ENCODE measurements at places on chromosomes 4 and X. TPM values are rescaled to one million over a fixed set of nuclear protein-coding genes. Genes with fewer than 3 reads are reported as not detected.

DNA sequence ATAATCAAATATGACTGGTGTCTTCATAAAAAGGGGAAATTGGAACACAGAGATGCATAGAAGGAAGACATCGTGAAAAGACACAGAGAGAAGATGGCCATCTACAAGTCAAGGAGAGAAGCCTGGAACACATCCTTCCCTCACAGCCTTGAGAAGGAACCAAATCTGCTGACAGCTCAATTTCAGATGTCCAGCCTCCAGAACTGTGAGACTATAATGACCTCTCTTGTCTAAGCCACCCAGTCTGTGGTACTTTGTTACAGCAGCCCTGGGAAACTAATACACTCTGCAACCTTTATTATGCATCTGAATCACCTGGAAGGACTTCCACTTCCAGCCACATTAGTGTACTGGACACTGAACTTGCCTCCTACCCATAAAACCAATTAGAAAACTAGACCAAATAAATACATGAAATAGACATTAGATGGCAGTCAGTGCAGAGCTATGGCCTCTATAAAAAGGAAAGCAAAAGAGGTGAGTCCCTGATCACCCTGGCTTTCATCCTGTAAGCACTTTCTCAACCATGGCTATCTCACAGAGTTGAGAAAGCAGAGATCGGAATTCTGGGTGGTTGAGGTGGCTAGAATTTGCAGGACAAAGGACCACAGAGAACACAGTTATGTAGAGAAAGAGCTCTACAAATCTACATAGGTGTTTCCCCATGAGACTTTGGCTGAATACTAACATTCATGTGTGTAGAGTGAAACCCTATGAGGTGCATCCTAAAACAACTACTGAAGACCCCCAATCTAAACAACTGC lies 25.7 kb downstream of the GAB3 start:
- no peak overlapping the region for H3K4me3 ChIP-seq
- H3K36me3 ChIP-seq, result no peaks in the 10 kb centered on the region
- H3K4me1 ChIP-seq, result peaks cover 8% of the 10 kb centered on the region
- no peak for DNase-seq

The APLN gene
- total RNA-seq, result 2.2 TPM

The IBSP gene
- total RNA-seq, result not detected

The FANCB gene
- not detected for total RNA-seq

The ANXA3 gene
- 5.5 TPM for total RNA-seq

DNA sequence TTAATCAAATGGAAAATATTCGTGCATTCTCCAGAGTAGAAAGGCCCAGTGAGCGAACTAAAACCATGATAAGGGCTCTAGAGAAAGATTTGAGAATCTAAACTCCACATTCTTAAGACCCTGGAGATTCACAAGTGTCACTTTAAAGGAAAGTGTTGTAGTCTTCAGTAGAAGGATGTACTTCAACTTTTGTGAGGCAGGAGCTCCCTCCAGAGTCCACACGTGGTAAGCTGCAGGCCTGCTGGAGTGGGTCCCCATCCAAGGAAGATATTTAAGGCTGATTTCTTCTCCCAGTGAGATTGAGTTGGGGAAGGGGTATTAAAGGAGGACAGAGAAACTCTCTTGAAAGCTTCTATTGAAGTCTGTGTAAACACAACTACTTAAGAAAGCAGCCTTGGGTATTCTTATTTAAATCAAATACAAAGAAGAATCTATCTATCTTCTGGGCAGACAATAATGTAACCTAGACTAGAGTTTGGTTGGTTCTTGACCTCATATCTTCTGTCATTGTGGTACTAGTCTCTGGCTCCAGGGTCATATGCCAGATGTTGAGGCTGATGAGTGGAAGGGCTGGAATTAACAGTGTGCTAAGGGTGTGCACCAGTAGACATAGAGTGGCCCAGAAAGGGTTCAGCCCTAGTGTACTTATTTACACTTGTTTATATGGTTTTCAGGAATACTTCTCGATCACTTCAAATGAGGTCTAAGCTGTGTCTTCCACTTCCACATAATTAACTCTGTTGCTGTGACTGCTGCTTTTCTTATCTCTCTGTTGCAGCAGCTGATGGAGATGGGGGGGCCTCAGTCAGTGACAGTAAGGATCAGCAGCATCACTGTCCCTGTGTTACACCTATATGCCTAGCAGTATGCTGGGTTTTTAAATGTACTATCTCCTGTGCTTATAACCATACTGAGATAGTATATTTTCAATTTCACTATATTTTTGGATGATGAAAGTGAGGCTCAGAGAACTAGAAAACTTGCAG lies 76.1 kb downstream of the HMGB2 start:
- no peaks in the 10 kb centered on the region for H3K4me1 ChIP-seq
- no peak for DNase-seq

GRCh38 chr4:24842356-24842755 lies 47.0 kb downstream of the SOD3 start:
- peak overlapping the region; percentile 48 for H3K27ac ChIP-seq
- no peaks in the 10 kb centered on the region for H3K27me3 ChIP-seq
- peaks cover 13% of the 10 kb centered on the region for H3K4me1 ChIP-seq
- H3K36me3 ChIP-seq, result no peaks in the 10 kb centered on the region
- no peak for DNase-seq
- no peak overlapping the region for H3K4me3 ChIP-seq

DNA sequence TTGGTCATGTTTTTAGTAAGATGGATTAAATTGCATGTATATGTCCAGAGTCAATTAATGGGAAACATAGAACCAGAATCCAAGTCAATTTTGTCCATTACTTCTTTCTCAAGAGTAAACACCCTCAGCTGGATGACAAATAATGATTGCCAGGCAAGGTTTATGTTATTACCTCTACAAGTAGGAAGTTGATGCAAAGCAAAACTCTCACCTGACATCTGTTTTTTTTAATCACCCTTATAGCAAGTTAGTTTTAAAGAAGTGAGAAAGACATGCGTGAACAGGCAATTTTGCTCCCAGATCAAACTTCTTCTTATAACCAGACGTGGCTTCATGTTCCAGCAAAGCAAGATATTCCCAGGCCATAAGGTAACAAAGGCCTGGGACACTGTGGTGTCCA lies 348.5 kb upstream of the FTHL17 start:
- H3K27me3 ChIP-seq, result no peaks in the 10 kb centered on the region
- H3K27ac ChIP-seq, result no peak overlapping the region
- no peak for DNase-seq
- H3K4me1 ChIP-seq, result no peaks in the 10 kb centered on the region

- H3K4me1 ChIP-seq, result no peaks in the 10 kb centered on the region
- H3K27me3 ChIP-seq, result no peaks in the 10 kb centered on the region
- H3K4me3 ChIP-seq, result no peak overlapping the region
Observed at GRCh38 chr4:1616557-1616930, 67.6 kb downstream of the FAM53A start.

The ADAM29 gene
- total RNA-seq, result not detected

The CC2D2A gene
- 2.8 TPM for total RNA-seq

GRCh38 chr4:185384930-185385331 lies 10.8 kb downstream of the LRP2BP start:
- H3K36me3 ChIP-seq, result no peaks in the 10 kb centered on the region
- no peak for DNase-seq
- no peak overlapping the region for H3K27ac ChIP-seq
- peaks cover 7% of the 10 kb centered on the region for H3K4me1 ChIP-seq
- no peak overlapping the region for H3K4me3 ChIP-seq

The H2AZ1 gene
- 22.4 TPM for total RNA-seq

The LGI2 gene
- 2.2 TPM for total RNA-seq

GRCh38 chr4:139015948-139016471 lies 429 bp downstream of the NOCT start:
- peaks cover 8% of the 10 kb centered on the region for H3K4me1 ChIP-seq
- no peaks in the 10 kb centered on the region for H3K27me3 ChIP-seq
- H3K4me3 ChIP-seq, result peak overlapping the region; percentile 81
- no peaks in the 10 kb centered on the region for H3K36me3 ChIP-seq

DNA sequence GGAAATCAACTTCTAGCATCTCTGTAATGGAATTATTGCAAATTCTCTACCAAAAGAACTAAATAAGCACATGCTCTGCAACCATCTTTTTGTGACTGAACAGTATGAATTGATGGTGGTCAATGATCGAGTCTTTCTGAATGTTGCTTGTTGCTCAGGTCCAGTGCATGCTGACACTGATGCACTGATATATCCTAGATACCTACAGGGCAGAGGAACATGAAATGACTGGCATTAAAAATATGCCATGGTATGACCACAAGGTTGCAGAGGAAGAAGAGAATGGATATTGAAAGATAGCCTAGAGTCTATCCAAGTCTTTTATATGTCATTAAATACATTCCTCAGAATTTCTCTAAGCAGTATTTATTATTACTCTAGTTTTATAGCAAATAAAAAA lies 692.8 kb upstream of the TENM3 start:
- no peaks in the 10 kb centered on the region for H3K36me3 ChIP-seq
- H3K4me1 ChIP-seq, result no peaks in the 10 kb centered on the region
- no peaks in the 10 kb centered on the region for H3K27me3 ChIP-seq
- H3K27ac ChIP-seq, result no peak overlapping the region
- DNase-seq, result no peak
- no peak overlapping the region for H3K4me3 ChIP-seq

The ZFYVE28 gene
- 12.3 TPM for total RNA-seq

DNA sequence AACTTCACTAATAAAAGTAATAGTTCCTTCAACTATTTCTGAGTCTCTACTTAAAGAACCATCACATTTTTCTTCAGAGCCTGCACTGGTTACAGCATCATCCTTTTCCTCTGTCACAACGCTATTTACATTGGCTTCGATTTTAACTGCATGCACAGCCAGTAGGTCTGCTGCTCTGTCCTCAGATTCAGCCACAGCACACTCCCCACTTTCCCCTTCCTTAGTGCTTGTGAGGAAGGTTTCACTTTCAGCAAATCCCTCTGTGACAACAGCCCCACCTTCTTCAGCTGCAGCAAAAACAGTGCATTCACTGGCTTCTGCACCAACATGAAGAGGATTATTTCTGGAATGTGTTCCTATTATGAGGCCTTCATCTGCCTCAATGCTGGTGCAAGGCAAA lies 25.7 kb downstream of the BOD1L1 start:
- no peak overlapping the region for H3K27ac ChIP-seq
- H3K36me3 ChIP-seq, result peaks cover 79% of the 10 kb centered on the region
- no peaks in the 10 kb centered on the region for H3K4me1 ChIP-seq
- no peak overlapping the region for H3K4me3 ChIP-seq
- no peak for DNase-seq

GRCh38 chr4:7341491-7342222 lies 93.1 kb downstream of the PSAPL1 start:
- no peak overlapping the region for H3K4me3 ChIP-seq
- no peak overlapping the region for H3K27ac ChIP-seq
- no peaks in the 10 kb centered on the region for H3K4me1 ChIP-seq
- H3K36me3 ChIP-seq, result no peaks in the 10 kb centered on the region
- no peaks in the 10 kb centered on the region for H3K27me3 ChIP-seq

- H3K36me3 ChIP-seq, result no peaks in the 10 kb centered on the region
- no peak for DNase-seq
- H3K4me1 ChIP-seq, result peaks cover 24% of the 10 kb centered on the region
- H3K27ac ChIP-seq, result no peak overlapping the region
- H3K4me3 ChIP-seq, result no peak overlapping the region
Observed at GRCh38 chr4:168584321-168584771, 87.5 kb downstream of the PALLD start.

GRCh38 chr4:39319676-39320075 lies 46.5 kb downstream of the RFC1 start:
- no peak overlapping the region for H3K4me3 ChIP-seq
- H3K4me1 ChIP-seq, result peaks cover 3% of the 10 kb centered on the region
- peaks cover 35% of the 10 kb centered on the region for H3K36me3 ChIP-seq
- no peak for DNase-seq
- no peaks in the 10 kb centered on the region for H3K27me3 ChIP-seq
- H3K27ac ChIP-seq, result no peak overlapping the region

The LPAR4 gene
- not detected for total RNA-seq

DNA sequence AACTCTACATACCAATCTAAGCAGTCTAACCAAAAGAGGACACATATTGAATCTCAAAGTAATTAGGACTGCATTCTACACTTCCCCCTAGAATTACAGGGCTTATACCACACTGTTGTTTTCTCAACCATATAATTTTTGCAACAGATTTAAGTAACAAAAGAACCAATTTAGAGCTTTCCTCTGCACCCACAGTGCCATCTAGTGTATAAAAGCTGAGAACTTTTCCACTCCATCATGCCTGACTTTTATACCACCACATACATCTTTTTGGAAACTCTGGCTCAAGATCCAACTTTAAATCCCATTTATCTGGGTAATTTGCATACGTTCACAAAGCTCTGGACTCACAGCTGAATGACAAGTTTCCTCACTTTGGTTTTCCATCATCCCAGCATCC lies 99.5 kb downstream of the EFHC2 start:
- H3K27me3 ChIP-seq, result no peaks in the 10 kb centered on the region
- H3K4me1 ChIP-seq, result no peaks in the 10 kb centered on the region
- no peak overlapping the region for H3K4me3 ChIP-seq
- DNase-seq, result no peak
- no peaks in the 10 kb centered on the region for H3K36me3 ChIP-seq

The ZMAT1 gene
- 0.96 TPM for total RNA-seq

DNA sequence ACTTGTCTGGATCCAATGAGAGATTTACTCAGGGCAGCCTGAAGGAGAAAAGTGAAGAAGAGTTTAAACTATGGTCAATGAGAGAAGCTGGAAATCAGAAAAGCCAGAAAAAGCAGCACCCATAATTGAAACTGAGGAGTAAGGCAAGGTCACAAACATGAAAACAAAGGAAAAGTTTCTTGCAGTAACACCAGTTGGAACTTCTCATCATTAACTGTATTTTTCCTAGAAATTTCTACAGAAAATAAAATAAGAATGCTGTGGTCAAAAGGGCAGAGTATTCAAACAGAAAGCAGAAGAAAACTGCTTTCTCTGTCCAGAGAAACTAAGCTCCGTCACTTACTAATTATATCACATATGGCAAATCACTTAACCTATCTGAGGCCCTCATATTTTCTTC lies 102.2 kb downstream of the OR13H1 start:
- no peak overlapping the region for H3K27ac ChIP-seq
- H3K4me1 ChIP-seq, result no peaks in the 10 kb centered on the region
- H3K36me3 ChIP-seq, result no peaks in the 10 kb centered on the region
- DNase-seq, result no peak
- H3K4me3 ChIP-seq, result no peak overlapping the region

The BST1 gene
- total RNA-seq, result 22.7 TPM

The TLR2 gene
- total RNA-seq, result 19.1 TPM

- H3K4me3 ChIP-seq, result peak within 1 kb of the TSS; percentile 63
- no peak for DNase-seq
- no peaks in the 10 kb centered on the region for H3K36me3 ChIP-seq
- H3K4me1 ChIP-seq, result peaks cover 3% of the 10 kb centered on the region
- H3K27ac ChIP-seq, result peak within 1 kb of the TSS; percentile 22
Observed at GRCh38 chr4:70721747-70722146, at the start of gene RUFY3. Gene RUFY3 (plus strand): TSS chr4:70721964. CDS start chr4:70722574, 610 bp downstream.

GRCh38 chrX:56281789-56282188 lies 49.6 kb downstream of the KLF8 start:
- H3K4me1 ChIP-seq, result no peaks in the 10 kb centered on the region
- DNase-seq, result no peak
- no peak overlapping the region for H3K27ac ChIP-seq
- peaks cover 9% of the 10 kb centered on the region for H3K36me3 ChIP-seq
- H3K27me3 ChIP-seq, result no peaks in the 10 kb centered on the region

GRCh38 chrX:41588271-41588670 lies 100.5 kb upstream of the GPR34 start:
- peak overlapping the region; percentile 71 for H3K27ac ChIP-seq
- H3K4me3 ChIP-seq, result peak overlapping the region; percentile 42
- H3K36me3 ChIP-seq, result no peaks in the 10 kb centered on the region

The TTC29 gene
- total RNA-seq, result not detected

The TCEAL3 gene
- 11.3 TPM for total RNA-seq

- no peak overlapping the region for H3K27ac ChIP-seq
- no peaks in the 10 kb centered on the region for H3K27me3 ChIP-seq
- no peak overlapping the region for H3K4me3 ChIP-seq
- no peak for DNase-seq
- H3K36me3 ChIP-seq, result no peaks in the 10 kb centered on the region
- no peaks in the 10 kb centered on the region for H3K4me1 ChIP-seq
Observed at GRCh38 chr4:56220261-56220660, 167.0 kb downstream of the AASDH start.

Measured in ascending aorta (tissue), 2 donors.